ENCODE measurements at places on chromosomes 1 and 21.

DNA sequence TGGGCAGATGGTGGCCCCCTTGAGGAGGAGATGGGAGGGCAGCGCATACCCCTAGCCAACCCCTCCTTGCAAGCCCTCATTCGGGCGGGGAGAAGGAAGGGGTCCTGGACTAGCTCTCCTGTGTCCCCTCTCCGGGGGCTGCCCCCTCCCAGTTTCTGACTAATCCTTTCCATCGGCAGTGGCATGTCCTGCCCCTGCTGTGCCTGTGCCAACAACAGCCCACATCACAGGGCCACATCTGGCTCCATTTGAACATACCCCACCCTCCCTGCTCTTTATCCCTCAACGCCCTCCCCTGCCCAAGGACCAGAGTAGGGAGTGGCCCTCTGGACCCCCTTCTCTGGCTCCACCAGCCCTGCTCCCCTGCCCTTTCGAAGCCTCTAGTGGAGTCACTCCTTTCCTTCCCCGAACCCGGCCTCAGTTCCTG is 11.0 kb upstream of the LMNA start:
- no peak for DNase-seq

DNA sequence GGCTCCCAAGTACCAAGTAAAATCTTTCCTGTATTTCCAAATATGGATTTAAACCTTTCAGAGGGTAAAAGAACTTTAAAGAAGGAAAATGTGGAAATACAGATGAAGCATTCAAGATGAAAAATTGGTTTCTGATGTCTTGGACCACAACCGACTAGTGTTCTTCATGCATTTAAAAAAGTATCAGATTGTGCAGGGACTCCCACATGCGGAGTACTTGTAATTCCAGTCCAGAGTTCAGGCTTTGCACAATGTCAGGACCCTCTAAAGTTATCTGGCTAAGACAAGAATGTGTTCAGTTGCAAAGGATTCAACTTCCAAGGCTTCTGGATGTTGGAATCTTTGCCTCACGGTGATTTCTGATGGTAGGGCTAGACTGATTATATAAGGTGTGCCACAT is 66.7 kb downstream of the RGL1 start:
- DNase-seq, result no peak

GRCh38 chr21:42404539-42404938 is 837 bp downstream of the UBASH3A start:
- DNase-seq, result no peak

DNA sequence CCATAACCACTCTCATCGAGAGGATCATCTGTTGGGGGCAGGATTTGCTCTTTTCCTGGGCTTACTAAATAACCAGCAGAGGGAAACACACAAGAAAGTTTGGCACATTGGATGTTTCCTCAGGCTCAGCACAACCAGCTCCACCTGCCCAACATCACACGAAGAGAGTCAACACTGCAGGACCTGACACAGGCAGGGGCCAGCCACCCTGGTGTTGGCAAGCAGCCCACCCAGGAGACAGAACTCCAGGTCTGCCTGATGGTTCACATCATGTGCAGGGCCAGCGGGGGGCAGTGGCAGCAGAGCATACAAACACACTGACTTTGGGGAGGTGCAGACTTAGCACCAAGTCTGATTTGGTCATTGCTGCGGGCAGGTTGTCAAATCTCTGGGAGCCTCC is 182.3 kb upstream of the GALNT2 start:
- DNase-seq, result no peak

DNA sequence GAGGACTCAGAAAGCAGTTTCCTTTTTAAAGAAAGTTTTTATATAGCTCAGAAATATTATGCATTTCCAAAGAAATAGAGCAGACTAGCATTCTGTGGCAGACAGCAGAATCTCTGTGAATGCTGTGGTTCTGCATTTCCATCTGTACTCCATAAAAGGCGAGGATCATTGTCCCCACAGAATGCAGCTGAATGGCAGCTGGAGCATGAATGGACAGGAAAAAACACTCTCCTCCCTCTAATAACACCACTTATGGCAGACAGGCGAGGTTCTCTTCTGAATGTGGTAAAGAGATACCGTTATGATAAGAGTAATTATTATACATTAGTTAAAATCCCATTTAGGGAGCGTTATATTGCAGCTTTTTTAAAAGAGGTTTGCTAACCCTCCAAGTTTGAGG is 81.4 kb upstream of the WLS start:
- no peak for DNase-seq

GRCh38 chr1:234780112-234780511 is 170.1 kb upstream of the IRF2BP2 start:
- no peak for DNase-seq

GRCh38 chr1:93740601-93741031 is 59.0 kb upstream of the BCAR3 start:
- DNase-seq, result no peak

GRCh38 chr1:24138476-24139221 is 4.3 kb downstream of the IL22RA1 start:
- no peak for DNase-seq

- DNase-seq, result no peak
These were observed 104.5 kb upstream of the TMEM51 start for GRCh38 chr1:15049067-15049466.

Data from stimulated activated CD4-positive, alpha-beta T cell treated with anti-CD3 and anti-CD28 coated beads, Interleukin-4, amount 100 ng/mL, for 48 hours (primary cell).